ENCODE measurements at places on chromosomes 3 and 15. TPM values are rescaled to one million over a fixed set of nuclear protein-coding genes. Genes with fewer than 3 reads are reported as not detected.

Gene MAGEL2
- not detected for total RNA-seq

Gene SKOR1
- not detected for total RNA-seq

Gene ATOSA
- total RNA-seq: 21.7 TPM

Gene UBA7
- 23.1 TPM for total RNA-seq

GRCh38 chr15:94671858-94672532, 440.6 kb downstream of the MCTP2 start:
- no peak for DNase-seq

DNA sequence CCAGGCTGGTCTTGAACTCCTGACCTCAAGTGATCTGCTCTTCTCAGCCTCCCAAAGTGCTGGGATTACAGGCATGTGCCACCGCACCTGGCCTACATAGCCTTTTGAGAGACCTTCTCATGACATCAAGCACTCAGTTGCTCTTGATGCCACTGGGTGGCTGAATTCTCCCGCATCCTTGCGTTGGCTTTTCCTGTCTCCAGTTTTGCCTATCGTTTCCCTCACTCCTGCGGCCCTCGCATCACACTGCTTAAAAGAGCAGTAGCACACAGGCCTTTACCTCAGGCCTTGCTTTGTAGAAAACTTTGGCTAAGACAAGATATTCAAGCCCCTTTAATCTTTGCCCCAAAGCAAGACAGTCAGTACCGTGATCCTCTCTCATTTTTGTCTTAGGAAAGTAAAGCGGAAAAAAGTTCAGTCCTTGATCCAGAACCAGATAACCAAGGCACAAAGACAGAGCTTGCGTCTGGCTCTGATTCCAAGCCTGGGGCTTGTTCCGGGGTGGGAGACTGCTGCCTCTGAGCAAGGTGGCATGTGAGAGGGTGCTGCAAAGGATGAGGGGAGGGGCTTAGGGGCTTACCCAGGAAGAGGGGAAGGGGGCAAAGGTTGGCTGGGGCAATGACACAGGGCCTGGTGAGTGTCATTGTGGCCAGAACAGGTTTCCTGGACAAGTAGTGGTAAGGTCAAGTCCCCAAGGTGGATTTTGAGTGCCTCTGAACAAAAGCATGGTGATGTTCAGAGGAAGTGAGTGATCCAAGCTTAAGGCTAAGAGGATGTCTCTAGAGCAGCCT, 175.0 kb upstream of the TLE3 start:
- DNase-seq: no peak

DNA sequence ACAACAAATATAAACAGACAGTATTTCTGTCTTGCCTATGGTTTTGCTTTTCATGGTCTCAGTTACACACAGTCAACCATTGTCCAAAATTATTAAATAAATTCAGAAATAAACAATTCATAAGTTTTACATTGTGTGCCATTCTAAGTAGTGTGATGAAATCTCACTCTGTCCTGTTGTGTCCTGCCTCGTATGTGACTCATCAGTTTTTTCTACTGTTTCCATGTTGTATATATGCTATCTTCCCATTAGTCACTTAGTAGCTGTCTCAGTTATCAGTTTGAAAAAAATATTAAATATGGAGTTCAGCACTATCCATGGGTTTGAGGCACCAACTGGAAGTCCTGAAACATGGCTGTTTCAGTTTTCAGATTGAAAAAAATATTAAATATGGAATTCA, 282.4 kb upstream of the GRM7 start:
- no peak for DNase-seq

DNA sequence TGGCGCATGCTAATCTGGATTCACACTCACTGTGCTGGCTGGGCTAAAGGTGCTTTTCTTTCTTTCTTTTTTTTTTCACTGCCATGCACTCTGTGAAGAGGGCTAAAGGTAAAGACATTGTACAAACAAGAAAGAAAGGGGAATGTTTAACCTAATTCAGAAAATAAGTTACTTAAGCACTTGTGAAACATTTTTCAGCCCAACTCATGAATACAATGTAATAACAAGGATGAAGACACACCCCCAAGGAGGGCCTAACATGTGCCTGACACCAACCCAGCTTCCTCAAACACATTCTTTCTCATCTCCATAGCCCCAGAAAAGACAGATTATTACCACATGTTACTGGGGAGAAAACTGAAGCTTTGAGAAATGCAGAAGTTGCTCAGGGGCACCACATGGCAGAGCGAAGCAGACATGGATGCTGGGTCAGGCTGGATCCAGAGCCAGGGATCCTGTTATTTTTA, 5.7 kb downstream of the STIMATE start:
- no peak for DNase-seq

DNA sequence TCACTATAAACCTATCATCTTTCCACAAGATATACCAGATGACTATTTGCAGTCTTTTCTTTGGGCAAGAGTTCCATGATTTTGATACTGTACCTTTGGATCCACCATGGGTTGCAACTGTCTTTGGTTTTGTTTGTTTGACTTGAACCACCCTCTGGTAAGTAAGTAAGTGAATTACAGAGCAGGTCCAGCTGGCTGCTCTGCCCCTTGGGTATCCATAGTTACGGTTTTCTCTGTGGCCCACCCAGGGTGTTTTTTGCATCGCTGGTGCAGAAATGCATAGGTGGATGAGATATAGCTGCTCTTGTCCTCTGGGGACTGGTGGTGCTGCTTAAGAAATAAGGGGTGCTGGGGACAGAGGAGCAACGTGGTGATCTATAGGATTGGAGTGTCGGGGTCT, 33.8 kb downstream of the CHDH start:
- DNase-seq: no peak

GRCh38 chr3:101128001-101128400, 134.8 kb upstream of the ABI3BP start:
- no peak for DNase-seq
